Activated T-helper 9 cell treated with anti-CD3 and anti-CD28 coated beads, Interleukin-2, amount 50 U/mL, for 16 hours (primary cell): ENCODE measurements at places on chromosomes 6 and 20.

- DNase-seq = peak; percentile 64
Observed at GRCh38 chr6:37566111-37566949, 66.6 kb upstream of the CCDC167 start.

GRCh38 chr20:13929836-13930235, 60.6 kb downstream of the SEL1L2 start:
- DNase-seq = no peak

DNA sequence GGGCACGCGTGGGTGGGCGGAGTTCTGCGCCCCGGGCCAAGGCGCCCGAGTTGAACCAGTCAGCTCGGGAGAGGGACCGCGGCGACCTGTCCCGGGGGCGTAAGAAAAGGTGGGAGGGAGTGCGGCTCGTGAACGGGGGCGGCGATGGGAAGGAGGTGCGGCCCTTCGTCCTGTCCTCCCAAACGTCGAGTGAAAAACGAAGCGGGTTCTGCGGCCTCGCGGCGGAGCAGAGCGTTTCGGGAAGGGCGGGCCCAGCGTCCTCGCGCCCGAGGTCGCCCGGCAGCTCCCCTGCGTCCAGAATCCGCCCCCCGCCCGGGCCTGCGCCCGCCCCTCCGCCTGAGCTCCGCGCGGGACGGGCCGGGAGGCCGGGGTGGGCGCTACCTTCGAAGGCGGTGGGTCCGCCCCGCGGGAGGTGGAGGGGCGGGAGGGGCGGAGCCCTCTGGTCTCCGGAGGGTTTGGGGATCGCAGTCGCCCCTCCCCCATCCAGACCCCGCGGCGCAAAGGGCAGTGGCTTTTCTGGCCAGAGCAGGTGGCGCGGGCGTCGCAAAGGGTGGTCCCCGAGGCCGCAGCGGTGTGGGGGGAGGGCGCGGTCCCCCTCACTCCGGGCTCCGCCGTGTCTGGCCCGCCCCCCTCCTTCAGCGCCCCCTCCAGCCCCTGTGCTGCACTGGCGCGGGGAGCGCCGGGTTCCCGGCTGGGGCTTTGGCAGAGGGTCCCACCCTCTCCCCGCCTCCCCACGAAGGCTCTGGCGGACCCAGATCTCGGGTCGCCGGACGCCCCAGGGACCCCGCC, 838 bp downstream of the STMN3 start:
- DNase-seq = no peak

DNA sequence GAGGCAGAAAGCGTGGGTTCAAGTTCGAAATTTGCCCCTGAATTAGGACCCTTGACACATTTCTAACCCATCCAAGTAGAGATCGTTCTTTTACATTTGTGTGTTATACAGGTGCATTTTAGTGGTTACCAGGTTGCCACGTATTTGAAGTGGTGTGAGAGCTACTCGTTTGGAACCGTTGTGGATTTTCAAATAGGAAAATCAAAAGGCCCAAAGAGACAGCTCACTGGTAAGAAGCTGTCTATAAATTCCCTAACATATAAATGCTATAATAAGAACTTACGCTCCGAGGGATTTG, 1.6 kb upstream of the REV3L start:
- no peak for DNase-seq

- no peak for DNase-seq
Observed at GRCh38 chr6:106702451-106703110, 73.2 kb downstream of the QRSL1 start.

DNA sequence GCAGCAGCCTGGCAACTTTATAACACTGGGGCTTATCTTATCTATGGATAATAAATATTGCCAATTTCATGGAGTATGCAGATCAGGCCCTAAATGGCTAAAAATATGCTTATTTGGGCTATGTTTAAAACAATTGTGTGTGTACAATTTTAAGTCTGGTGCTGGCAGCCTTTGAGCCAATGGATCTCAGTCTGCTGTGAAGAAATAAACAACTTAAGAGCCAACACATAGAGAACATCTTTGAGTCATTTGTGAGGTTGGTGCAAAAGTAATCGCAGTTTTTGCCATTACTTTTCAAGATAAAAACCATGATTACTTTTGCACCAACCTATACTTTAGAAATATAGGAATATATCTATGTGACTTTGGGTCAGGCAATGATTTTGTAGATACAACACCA, 129.1 kb upstream of the CARMIL1 start:
- DNase-seq = no peak

GRCh38 chr6:169640351-169640852, 61.4 kb downstream of the WDR27 start:
- DNase-seq = no peak

- no peak for DNase-seq
Observed at GRCh38 chr20:46857061-46857831, 37.4 kb upstream of the EYA2 start.

DNA sequence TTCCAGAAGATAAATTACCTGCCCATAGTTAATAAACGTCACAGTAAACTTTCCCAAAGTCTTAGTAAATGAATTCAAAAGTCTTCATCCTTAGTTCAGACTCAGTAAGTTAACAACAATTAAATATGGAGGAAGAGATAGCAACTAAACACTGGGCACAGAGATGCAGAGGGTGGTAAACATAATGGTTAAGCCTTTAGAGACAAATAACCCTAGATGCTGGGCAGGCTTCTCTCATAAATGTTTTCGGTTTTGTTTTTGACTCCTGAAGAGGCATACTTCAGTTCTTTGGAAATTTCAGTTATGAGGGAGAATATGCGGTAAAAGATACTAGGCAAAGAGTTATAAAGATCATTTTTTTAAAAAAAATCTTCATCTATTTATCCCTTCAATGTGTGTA, 369.8 kb downstream of the FRK start:
- no peak for DNase-seq

DNA sequence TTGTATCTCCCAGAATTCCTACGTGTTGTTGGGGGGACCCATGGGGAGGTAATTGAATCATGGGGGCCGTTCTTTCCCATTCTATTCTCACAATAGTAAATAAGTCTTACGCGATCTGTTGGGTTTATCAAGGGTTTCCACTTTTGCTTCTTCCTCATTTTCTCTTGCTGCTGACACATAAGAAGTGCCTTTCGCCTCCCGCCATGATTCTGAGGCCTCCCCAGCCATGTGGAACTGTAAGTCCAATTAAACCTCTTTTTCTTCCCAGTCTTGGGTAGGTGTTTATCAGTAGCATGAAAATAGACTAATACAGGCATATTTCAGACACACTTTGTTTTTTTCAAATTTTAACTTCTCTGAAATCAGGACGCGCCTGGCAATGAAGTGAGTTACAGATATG, 14.4 kb upstream of the PGK2 start:
- DNase-seq = no peak

GRCh38 chr20:38369389-38369788, 23.1 kb downstream of the LBP start:
- no peak for DNase-seq

- no peak for DNase-seq
Observed at GRCh38 chr6:13688692-13689196, 22.9 kb downstream of the RANBP9 start.

- DNase-seq = no peak
Observed at GRCh38 chr6:88588938-88589337, 374.5 kb downstream of the RNGTT start.

GRCh38 chr20:24117383-24117782, 128.8 kb upstream of the GGTLC1 start:
- DNase-seq = no peak

DNA sequence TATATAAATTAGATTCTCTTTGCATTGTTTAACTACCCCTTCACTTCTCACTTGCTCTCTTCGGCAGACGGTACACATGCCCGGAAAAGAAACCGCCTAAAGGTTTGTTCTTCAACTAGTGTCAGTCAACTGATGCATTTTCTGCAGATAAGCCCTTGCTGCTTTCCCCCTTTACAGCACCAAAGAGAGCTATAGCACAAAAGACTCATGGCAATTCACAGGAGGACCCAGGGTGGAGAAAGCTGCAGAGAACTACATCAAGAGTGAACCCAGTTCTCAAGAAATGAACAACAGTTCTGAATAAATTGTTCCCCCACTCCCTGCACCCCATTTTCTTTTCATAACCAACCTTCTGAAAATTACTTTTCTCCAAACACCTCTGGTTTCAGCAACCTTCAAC, 8.9 kb downstream of the CD164 start:
- DNase-seq = no peak
